ENCODE measurements at places on chromosomes 1 and 21. TPM values are rescaled to one million over a fixed set of nuclear protein-coding genes. Genes with fewer than 3 reads are reported as not detected.

Gene C1orf210
- polyA plus RNA-seq: not detected

Gene PGBD5
- polyA plus RNA-seq: 0.39 TPM

Gene GNG4
- 1.6 TPM for polyA plus RNA-seq

Gene NSUN4
- 14.7 TPM for polyA plus RNA-seq

DNA sequence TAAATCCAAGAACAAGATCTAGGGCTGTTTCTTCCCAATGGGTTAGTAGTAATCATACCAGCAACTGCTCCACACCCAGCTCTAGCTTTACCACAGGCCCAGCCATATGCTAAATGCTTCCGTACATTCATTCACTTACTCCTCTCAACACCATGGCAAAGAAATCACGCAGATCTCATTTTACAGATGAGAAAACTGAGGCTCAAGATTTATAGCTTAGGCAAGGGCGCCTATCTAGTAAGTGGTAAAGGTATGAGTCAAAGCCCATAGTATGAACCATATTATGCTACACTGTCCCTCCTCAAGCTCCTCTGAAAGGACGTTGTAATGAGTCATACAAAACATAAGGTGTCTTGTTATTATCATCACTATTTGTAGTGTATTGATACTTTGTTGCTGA is 82.2 kb downstream of the NIBAN1 start:
- DNase-seq: no peak

DNA sequence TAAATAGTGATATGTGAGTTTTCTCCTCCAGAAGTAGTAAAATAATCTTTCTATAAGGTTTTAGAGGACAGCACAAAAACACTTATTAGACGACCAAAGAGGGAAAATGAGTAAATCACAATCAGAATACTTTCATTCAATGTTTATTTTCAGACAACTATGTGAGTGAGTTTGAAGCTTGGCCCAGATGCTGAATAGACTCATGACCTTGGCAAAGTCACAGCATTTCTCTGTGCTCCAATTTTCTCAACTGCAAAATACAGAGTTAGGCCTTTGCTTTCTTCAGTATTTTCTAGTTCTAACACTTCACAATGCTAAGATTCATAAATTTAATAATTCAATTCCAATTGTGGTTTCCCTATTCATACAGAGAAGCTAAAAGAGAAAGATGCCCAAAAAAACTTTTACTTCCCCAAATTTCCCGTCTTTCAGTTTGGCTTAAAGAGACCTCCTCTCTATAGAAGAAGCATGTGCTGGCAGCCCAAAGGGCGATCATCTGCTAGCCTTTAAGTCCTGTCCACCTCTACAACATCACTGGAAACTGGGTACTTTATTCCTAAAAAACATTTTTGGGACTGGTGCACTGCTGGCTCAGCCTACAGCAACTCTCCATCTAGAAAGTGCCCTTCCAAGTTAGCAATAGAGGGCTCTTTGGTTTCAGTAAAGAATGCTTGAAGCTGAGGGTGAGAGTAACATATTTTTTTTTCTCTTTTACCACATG is 116.8 kb upstream of the GORAB start:
- no peak for DNase-seq

- DNase-seq: peak; percentile 69
These were observed 495 bp downstream of the PI4KB start for GRCh38 chr1:151326619-151327222.

Gene EDN2
- 1.7 TPM for polyA plus RNA-seq

- no peak for DNase-seq
These were observed 690 bp downstream of the RRP1 start for GRCh38 chr21:43790010-43790524.

- DNase-seq: no peak
These were observed 333.8 kb downstream of the PTPRU start for GRCh38 chr1:29569971-29570634.

Measured in SK-N-SH (cell line).